Left cardiac atrium (tissue), 4 donors: ENCODE measurements at places on chromosomes 2 and 18. TPM values are rescaled to one million over a fixed set of nuclear protein-coding genes. Genes with fewer than 3 reads are reported as not detected.
A peak's percentile ranks its signal among the peaks of the same experiment; 100 is the strongest.

- DNase-seq = no peak
These were observed 83.5 kb downstream of the NCKAP5 start for GRCh38 chr2:133484784-133485183.

- no peak for DNase-seq
These were observed 66.2 kb upstream of the LCLAT1 start for GRCh38 chr2:30380824-30381223.

GRCh38 chr2:29463181-29463900 lies 348.1 kb downstream of the CLIP4 start:
- no peak for DNase-seq

Gene HOXD1
- not detected for total RNA-seq

Gene FAM228A
- total RNA-seq = 1.2 TPM

DNA sequence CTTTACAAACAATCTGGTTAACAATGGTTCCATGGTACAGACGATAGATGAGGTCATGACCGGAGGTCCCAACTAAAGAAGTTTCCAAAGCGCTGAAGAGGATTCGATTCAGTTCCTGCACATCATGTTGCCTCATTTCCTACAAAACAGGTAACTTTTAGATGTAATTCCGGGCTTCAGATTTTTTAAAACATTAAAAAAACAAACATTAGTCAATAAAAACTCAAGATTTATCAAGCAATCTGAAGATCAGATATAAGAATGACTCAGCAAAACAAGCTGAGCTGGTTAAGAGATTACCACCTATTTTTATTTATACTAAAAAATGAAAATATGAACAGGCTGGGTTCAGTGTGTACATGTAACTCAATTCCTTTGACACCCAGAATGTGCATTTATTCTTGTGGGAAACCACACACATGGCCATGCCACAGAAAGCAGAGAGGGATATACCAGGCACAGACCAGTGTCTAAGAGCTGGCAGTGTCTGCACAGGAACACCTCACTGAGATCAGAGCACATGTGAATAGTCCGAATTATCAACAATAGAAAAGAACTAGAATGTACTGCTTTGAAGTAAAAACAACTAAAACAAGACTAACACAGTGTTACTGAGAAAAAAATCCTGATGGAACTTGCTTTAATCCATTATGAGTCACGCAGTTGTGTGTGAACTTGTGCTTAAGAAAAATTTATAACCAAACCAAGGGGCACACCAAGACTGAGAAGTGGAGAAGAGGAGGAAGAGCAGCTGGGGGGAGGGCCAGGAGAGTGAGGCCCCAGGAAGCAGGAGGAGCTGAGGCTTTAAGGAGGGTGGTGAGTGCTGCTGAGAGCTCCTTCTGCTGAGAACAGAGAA lies 9.5 kb downstream of the USP40 start:
- DNase-seq = no peak

GRCh38 chr2:180975585-180975984 lies 4.8 kb upstream of the UBE2E3 start:
- no peak for DNase-seq

DNA sequence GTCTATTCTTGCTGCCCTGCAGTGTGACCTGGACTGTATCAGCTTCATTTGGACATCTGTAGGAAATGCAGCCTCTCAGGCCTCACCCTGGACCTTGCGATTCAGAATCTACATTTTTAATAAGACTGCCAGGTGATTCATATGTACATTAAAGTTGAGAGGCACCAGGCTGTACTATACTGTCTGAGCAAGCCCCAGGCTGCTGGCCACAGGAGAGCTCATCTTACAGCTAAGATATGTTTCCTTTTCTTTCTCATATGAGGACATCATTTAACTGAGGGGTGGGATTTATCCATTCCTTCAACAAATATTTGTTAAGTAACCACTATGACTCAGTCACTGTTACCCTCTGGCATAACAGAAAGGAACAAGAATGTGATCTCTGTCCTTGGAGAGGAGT lies 78.2 kb upstream of the GCFC2 start:
- DNase-seq = no peak

Gene SOX11
- total RNA-seq = 0.21 TPM

- DNase-seq = no peak
These were observed 40.3 kb downstream of the KCNS3 start for GRCh38 chr2:17918789-17919188.

GRCh38 chr2:111634050-111634794 lies 249.8 kb downstream of the ANAPC1 start:
- DNase-seq = no peak

DNA sequence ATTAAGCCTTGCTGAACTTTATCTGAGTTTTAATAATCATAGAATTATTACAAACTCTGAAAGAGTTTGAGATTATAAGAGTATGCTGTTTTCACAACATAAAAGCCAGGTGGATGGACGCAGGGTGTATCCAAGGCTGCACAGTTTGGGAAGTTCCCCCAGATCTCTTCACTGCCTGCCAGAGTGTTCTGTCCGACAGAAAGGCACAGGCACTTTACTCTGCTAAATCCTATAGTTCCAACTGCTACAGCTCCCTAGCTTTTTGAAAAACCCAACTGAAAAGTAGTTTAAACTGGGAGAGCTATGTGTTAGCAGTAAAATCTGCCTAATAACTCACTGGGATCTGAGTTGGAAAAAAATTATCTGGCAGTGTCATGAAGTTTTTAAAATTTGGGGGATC lies 38.0 kb downstream of the MFSD6 start:
- DNase-seq = no peak

Gene RGPD4
- not detected for total RNA-seq

GRCh38 chr2:120262761-120263428 lies 10.2 kb downstream of the RALB start:
- no peak for DNase-seq

Gene INHA
- total RNA-seq = 16.2 TPM

Gene RPIA
- total RNA-seq = 17.0 TPM

DNA sequence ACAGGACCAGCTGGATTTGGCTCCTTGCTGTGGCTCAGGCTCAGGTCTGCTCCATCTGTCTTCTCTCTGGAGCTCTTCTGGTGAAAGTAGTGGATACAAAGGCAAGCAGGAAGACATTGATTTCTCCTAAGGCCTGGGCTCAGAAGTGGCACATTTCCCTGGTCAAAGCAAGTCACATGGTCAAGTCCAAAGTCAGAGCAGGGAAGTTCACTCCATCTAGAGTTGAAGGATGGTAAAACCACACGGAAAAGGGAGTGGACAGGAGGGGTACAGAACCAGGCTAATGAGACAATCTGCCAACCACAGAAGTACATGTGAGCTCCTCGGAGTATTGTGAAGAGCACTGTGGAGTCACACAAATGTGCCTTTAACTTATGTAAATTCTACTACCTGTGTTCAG lies 66.1 kb downstream of the MARCO start:
- DNase-seq = no peak

Gene PROKR1
- total RNA-seq = not detected

Gene CCDC141
- 97.5 TPM for total RNA-seq

- DNase-seq = no peak
These were observed 19.0 kb downstream of the USP39 start for GRCh38 chr2:85635011-85635410.

Gene CRYBA2
- not detected for total RNA-seq

Gene C2orf66
- total RNA-seq = 0.18 TPM

DNA sequence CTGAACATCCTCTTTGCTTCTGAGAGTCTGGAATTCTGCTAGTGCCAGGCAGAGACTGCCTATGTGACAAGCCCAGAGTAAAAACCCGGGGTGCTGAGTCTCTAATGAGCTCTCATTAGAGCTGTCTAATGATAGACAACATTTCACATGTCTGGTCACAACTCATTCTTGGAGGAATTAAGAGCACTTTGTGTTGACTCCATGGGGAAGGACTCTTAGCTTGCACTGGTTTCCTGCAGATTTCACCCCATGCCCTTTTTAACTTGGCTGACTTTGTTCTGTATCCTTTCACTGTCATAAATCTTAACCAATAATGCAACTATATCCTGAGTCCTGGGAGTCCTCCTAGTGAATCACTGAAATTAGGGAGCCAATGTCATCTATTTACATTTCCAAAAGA lies 33.5 kb downstream of the FBXO15 start:
- no peak for DNase-seq

DNA sequence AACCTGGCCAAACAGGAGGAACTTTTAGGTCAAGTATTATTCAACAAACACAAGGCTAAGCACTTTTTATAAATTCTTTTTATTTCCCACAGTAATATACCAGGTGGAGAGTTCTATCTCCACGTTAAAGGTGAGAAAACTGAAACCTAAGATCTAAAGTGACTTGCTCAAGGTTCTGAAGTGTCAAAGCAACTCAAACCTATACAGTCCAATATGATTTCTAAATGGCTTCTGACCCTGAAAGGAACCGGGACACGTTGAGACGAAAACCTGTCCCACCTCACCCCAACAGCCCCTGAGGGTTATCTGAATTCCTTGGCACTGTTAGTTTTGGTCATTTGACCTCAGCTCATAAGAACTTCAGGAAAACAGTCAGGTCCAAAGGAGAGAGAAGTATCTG lies 814.5 kb upstream of the LRATD1 start:
- DNase-seq = no peak

- no peak for DNase-seq
These were observed 67.7 kb upstream of the ARHGAP28 start for GRCh38 chr18:6661692-6662415.

Gene NEU2
- total RNA-seq = not detected

Gene TUBA3D
- total RNA-seq = 11.0 TPM

DNA sequence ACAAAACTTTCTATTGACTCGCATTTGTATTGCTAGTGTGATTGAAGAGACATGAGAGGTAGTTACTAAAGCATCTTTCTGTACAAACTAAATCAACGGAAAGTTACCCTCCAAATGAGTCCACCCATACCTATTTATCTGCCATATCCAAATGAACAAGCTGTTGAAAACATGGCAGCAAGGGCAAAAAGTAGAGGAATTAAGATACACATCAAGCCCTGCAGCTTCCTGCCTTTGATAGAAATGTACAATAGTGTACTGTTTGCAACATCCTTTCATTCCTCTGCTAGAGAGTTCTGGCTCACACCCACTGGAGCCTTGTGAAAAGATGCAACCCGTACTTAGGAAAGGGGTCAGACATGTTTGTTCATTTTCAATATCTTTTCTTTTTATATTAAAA lies 122.5 kb downstream of the ERBB4 start:
- DNase-seq = no peak

- DNase-seq = no peak
These were observed 53.6 kb upstream of the EML6 start for GRCh38 chr2:54669677-54670484.

- no peak for DNase-seq
These were observed 185.9 kb downstream of the CDH7 start for GRCh38 chr18:65936678-65937077.

- DNase-seq = no peak
These were observed 23.2 kb downstream of the DNAJC27 start for GRCh38 chr2:24948506-24948905.

DNA sequence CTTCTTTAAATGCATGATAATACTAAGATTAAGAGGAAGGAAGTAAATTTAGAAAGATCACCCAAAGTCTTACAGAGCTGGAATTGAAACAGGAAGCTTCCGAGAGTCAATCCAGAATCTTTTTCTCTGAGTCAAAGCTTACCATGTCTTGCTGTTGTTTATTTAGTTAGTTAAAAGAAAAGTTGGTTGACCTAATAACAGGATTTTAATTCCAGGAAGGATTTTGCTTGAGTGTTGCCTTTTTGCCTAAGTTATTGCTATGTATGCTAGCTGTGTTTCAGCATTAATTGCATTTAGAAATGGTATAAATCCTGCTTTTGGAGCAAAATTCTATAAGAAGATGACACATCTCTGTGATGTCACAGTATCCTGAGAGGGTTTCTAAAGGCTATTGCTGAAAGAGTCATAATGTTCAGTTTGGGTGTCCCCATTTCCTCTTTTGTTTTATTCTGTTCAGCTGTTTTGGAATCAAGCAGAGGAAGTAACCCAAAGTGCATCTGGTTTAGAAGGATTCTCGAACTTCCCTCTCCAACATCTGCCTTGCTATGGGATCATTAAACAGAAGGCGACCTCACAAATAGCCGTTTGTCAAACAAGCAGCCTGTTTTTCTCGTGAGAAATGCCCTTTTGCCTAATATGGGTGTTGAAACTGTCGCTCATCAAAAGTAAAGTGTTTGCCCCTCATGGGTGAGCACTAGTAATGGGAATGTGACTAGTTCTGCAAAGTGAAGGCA lies 271.5 kb upstream of the MMADHC start:
- no peak for DNase-seq

- peak; percentile 34 for DNase-seq
These were observed 43.9 kb upstream of the RFX8 start for GRCh38 chr2:101518578-101519492.

GRCh38 chr2:225002656-225003045 lies 39.6 kb downstream of the DOCK10 start:
- no peak for DNase-seq

DNA sequence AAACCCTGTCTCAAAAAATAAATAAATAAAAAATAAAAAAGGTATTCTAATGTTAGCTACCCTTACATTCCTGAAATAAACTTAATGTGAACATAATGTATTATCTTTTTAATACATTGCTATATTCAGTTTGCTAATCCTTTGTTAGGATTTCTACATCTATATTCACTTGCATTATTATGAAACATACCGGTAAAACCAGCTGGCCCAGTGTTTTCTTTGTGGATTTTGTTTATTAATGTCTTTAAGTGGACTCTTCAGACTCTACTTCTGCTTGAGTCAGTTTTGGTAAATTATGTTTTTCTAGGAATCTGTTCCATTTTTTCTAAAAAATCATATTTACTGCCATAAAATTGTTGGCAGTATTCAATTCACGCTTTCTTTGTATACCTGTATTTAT lies 34.5 kb downstream of the PTPN2 start:
- DNase-seq = no peak

Gene ERCC3
- 21.6 TPM for total RNA-seq

- DNase-seq = no peak
These were observed 368.6 kb upstream of the SPRED2 start for GRCh38 chr2:65800998-65801397.

DNA sequence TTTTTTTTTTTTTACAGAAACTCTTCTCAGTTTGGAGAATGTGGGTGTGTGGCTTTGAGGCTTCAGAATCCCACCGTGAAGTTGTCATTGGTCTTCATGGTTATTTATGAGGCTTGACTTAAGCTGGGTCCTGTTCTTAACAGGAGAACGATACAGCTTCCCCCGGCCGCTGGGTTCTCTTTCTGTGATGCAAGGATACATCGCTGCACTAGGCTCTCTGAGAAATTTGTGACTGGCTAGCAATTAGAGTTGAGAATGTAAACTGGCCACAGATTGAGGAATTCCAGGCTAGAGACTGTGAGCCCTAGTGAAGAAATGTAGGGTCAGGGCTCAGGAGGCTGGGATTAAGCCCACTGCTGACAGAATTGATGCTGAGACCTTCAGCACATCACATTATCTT lies 29.8 kb downstream of the MGAT5 start:
- DNase-seq = no peak

GRCh38 chr2:31138037-31138962 lies at the start of gene GALNT14:
GALNT14 (minus strand) TSS chr2:31138440; CDS start chr2:31138086, 354 bp downstream.
- peak; percentile 51 for DNase-seq

- no peak for DNase-seq
These were observed 122.7 kb upstream of the ZFP36L2 start for GRCh38 chr2:43348908-43349661.

Gene ABCG8
- not detected for total RNA-seq

Gene FAM124B
- 1.3 TPM for total RNA-seq

Gene GALNT5
- 0.39 TPM for total RNA-seq

Gene NAT8
- not detected for total RNA-seq

Gene ST8SIA5
- total RNA-seq = 2.5 TPM

- no peak for DNase-seq
These were observed 63.5 kb upstream of the TMEM200C start for GRCh38 chr18:5958822-5959221.

Gene CYP27C1
- total RNA-seq = 0.21 TPM
